ENCODE measurements at places on chromosomes 7 and 10.

DNA sequence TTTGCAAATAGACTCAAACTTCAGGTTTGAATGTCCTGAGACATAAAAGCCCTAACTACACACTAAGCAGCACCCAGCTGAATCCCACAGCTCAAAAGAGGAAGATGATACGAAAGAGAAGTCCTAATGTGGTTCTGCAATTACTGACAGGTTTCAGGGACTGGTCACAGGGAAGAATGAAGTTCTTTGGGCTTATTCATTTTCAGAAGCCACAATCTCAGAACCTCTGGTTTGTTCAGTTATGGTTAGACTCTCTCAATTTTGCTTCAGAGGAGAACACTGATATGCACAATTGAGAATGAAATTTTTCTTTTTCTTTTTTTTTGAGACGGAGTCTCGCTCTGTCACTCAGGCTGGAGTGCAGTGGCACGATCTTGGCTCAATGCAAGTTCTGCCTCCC, 94.6 kb upstream of the FAM180A start:
- DNase-seq: no peak

GRCh38 chr7:150307904-150308303, 15.3 kb upstream of the LRRC61 start:
- DNase-seq: no peak

DNA sequence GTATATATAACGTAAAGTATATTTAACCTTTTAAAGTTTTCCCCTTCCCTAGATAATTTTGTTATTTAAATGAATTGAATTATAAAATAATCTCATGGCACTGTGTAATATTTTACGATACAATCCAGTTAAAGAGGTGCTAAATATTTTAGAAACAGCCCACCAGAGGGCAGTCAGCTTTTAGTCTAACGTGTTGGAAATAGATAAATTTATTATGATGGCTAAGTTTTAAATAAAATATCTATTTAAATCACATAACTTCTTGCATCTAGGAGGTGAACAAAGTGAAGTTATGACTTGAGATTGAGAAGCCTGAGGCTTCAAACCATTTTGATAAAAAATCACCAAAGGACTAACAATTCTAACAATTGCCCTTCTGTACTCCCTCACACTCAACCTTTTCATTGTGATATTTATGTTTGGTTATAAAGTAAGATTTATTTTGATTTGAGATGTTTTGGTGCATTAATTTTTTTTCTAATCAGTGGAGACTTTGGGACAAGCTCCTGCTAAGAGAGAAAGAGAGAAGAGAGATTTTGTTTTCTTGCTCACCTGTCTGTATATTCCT, 171.5 kb upstream of the SP4 start:
- no peak for DNase-seq

DNA sequence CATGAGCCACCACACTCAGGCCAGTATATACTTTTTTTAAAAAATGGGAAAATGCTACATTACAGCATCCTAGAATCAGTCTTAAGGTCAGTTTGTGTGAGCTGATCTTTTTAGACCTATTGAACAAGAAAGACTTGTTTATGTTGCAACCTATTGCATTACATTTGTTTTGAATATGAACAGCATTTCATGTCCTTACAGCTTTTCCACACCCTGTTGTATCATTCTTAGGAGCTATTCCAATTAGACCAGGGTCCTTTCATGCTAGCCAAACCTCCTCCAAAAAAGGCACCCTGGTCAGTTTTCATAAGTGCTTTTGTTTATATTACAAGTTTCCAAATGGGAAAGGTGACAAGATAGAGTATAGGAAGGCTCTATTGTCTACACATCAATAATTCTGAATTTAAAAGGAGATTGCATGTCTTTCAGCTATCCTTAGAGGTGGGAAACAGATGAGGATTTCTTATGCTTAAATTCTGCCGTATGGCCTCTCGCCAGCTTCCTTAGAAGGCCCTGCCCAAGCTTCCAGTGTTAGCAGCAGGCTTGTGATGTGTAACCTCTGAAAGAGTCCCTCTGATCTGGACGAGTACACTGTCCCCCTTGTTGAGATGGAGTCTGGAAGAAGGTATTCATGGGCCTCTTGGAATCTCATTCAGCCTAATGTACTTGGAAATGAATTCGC, 171.9 kb downstream of the OTUD1 start:
- DNase-seq: no peak

- no peak for DNase-seq
Measured at GRCh38 chr7:7504910-7505704, 30.6 kb downstream of the COL28A1 start.

DNA sequence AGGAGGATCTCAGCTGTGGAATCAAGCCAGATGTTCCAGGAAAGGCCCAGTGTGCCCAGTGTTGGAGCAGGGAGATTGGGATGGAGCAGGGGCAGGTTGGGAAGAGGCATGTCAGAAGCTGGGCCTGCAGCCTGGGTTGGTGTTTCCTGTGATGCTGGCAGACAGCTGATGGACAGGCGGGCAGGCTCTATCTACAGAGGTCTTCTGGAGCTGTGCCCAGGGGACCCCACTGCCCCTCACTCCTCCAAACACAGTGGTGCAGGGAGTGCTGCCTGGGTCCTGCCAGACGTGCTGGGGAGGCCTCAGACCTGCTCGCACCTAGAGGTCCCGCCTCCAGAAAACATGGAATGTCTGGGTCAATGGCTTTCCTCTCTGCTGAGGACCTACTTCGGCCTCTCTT, 182.9 kb upstream of the TCERG1L start:
- no peak for DNase-seq

DNA sequence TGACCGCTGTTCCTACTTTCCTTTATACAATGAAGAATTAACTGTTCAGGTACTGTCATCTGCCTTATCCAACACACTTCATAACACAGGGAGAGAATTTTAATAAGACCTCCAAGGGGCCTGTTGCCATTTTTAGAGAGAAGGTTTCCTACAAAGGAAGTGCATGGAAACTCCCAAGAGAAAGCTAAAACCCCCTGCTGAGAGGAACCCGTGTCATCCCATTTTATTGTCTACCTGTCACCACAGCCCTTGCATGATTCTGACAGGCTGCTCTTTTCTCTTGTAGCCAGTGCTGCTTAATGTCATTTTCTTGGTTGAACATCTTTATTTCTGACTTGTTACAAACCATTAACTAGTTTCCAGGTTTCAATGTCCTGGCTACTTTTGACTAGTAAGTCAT, 98.4 kb downstream of the SNX10 start:
- DNase-seq: no peak

DNA sequence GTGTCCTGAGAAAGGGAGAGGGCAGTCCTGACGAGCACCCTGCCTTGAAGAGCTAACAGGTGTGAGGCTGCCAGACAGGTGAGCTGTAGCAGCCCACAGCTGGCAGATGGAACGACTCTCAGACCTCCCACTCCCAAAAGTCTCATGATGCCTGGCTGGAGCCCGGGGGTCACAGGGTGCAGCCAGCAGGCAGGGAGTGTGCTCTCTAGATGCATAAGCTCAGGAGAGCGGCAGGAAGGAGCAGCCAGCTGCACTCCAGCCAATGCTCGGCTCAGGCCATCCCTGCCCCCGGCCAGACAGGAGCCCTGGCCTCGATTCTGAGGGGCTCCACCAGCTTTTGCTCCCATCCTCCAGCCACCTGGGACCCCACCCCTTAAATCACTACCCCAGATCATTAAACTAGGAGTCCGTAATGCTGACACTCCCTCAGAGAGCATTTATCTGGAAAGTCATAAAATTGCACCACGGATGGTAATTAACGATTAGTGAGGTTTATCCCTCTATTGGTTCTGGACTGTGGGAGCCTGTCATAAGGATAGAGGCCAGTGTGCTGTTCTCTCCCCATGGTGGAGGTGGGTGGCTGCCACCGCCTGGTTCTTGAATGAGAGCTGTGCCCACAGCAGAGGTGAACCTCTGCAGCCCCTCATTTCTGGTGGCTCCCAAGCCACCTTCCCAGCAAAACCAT, 63.5 kb upstream of the ZMIZ1 start:
- DNase-seq: no peak

DNA sequence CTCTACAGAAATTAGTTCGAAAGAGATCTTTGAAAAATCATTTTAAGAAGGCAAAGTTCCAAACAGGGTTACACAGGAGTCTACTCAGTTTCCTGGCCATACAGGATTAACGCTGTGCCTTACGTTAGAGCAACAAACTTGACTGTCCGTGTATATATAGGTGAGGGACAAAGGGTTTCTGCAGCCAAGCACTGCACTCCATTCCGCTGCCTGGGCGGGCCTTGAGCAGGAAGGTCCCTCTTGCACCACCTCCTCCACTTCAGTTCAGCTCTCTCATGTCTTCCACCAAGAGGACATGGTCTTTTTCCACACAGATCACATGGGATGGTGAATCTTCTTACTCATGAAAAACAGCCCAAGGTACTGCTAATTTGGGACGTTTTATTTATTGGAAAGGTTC, 43.2 kb downstream of the MCMBP start:
- DNase-seq: no peak

DNA sequence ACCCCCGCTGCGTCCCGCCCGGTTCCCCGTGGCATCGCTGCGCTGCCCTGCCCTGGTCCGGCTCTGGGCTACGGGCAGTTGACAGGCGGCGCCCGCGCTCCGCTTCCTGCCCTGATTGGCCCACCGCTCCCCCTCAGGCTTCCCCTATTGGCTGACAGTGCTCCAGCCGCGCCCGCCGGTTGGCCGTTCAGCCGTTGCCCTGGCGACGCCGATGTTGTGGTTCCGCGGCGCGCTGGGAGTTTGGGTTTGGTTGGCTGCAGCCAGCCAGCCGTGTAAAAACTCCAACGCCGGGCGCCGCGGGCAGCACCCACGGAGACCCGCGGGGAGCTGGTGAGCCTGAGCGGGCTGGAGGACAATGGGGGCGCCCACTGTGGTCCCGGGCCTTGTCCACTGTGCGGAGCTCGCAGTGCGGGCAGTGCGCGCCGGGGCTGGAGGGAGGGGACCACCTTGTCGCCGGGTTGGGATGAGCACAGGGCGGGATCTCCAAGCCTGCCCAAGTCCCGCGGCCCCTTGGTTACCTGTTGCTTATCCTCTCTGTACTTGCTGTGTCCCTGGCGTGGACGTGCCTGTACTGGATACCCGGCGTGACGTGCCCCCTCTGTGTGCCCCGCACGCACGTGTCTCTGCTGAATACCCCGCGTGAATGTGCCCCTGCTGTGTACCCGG, at the start of gene C7orf57:
C7orf57 (plus strand) TSS at position 243 of the 666 bp plus-strand sequence. CDS start 766 bp downstream, outside the sequence.
- peak; percentile 66 for DNase-seq

GRCh38 chr10:5464546-5464945, 34.8 kb downstream of the CALML5 start:
- DNase-seq: no peak

DNA sequence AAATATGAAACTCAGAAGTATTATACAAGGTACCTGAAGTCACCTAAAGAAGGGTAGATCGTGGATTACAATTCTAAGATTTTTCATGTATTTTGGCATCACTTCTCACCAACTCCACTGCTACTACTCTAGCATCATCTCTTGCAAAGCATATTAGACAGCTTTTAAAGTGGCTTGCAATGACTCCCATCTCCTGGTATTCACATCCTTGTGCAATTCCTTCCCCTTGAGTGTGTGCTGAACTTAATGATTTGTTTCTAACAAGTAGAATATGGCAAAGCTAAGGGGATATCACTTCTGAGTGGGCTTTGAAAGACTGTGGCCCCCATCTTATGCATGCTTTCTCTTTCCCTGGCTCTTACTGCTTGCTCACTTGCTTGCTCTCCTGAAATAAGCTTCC, 280.2 kb downstream of the SNX13 start:
- no peak for DNase-seq

- DNase-seq: no peak
Measured at GRCh38 chr10:32072025-32072800, 16.0 kb upstream of the KIF5B start.

- no peak for DNase-seq
Measured at GRCh38 chr10:52459097-52459496, 145.0 kb downstream of the DKK1 start.

- DNase-seq: no peak
Measured at GRCh38 chr10:16698461-16698860, 118.8 kb downstream of the RSU1 start.

DNA sequence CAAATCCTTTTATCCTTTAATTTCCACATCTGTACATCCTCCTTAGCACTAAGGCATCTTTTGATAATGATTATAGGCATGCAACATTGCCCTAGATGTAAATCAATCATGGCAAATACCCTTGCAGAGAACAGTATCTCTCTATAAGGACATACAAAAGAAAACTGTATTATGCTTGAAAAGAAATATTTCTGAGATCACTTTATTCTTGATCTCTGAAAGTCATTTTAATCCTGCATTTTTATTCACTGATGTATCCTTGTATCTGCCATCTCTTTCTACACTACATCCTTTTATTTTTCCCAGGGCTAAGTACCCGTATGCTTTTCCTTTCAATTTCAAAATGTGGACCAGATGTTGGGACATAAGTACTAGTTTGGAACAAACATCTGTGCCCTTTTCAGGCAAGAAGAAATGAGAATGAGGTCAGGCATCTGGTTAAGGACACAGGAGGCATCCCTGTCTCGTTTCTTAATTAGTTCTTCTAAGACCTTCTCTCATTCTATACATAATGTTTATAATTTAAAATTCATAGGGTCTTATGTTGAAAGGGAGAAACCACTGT, 338.6 kb downstream of the CNTNAP2 start:
- no peak for DNase-seq

DNA sequence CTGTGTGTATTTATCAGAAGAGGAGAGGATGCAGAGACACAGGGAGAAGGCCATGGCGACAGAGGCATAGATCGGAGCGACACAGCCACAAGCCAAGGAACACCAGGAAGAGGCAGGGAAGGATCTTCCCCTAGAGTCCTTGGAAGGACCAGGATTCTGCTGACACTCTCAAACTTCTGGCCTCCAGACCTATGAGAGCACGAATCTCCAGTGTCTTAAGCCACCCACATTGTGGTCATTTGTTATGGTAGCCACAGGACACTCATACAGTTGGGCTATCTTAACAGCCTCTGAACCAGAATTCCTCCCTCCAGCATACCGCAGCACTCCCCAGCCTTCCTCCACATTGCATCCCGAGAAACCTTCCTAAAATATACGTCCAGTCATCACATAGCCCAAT, 367.0 kb upstream of the MGMT start:
- DNase-seq: no peak

DNA sequence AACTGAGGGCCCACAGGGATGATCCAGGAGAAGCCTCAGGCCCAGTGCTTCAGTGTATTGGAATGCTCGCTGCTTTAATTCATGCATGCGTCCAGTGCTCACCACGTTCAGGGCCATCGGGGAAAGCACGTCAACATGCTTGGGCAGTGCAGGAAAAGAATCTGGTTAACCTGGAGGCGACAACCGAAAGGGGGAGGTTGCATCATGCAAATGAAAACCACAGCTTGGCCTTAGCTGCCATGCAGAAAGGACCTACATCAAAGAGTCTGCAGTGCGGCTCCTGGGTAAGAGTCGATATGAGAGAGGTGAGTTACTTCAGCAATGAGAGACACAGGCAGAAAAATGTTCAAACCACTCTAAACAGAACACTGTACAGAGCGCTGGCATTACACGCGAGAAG, 440.1 kb downstream of the KCNMA1 start:
- no peak for DNase-seq

- no peak for DNase-seq
Measured at GRCh38 chr7:20651960-20652544, 36.6 kb downstream of the ABCB5 start.

- DNase-seq: no peak
Measured at GRCh38 chr10:80280071-80280800, 9.2 kb downstream of the MAT1A start.

All from activated CD4-positive, CD25-positive, alpha-beta regulatory T cell (primary cell).